ENCODE measurements at places on chromosomes 12 and 14.

GRCh38 chr14:78838959-78839358 lies 668.8 kb downstream of the NRXN3 start:
- DNase-seq: no peak

GRCh38 chr12:57195611-57196371 lies 20.8 kb upstream of the NXPH4 start:
- DNase-seq: no peak

- DNase-seq: no peak
These were observed 13.9 kb upstream of the SIVA1 start for GRCh38 chr14:104739026-104739425.

DNA sequence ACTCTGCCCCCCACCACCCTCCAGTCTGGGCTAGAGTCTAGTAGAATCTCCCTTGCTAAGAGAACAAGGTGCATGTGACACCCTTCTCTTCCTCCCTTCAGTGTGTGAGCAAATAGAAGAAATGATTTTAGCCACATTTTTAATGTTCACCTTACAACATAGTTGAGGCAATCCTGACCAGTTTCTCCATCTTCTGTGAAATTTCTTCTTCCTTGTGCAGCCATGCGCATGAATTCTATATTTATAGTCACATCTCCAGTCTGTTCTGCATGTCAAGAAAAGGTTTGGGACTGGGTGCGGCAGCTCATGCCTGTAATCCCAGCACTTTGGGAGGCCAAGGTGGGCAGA lies 9.5 kb upstream of the LTA4H start:
- no peak for DNase-seq

GRCh38 chr14:106578481-106578880 lies 1052.1 kb downstream of the TMEM121 start:
- no peak for DNase-seq

GRCh38 chr14:63283884-63284248 lies 34.9 kb downstream of the GPHB5 start:
- DNase-seq: no peak

- DNase-seq: no peak
These were observed 23.2 kb downstream of the MAPK1IP1L start for GRCh38 chr14:55074662-55075061.

GRCh38 chr14:82779301-82779700 lies 1245.6 kb upstream of the SEL1L start:
- DNase-seq: no peak

- no peak for DNase-seq
These were observed 26.8 kb downstream of the LRIG3 start for GRCh38 chr12:58893495-58893894.

- DNase-seq: no peak
These were observed 274.9 kb upstream of the NOVA1 start for GRCh38 chr14:26872515-26873361.

DNA sequence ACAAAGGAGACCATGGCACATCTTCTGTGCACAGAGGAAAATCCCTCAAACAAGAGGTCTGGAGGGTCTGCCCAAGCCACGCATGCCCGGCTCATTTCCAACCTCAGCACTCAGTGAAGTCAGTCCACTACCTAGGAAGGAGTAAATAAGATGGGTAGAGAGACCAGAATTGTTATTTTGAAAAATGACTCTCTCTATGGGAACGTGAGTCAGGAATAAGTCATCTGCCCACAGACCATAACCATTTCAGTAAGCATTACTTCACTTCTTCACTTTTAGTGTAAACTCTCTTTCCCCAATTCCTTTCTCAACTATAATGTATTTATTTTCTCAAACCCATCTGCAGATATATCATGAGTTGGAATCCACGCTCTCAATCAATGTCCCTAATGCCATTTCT lies 1039.9 kb upstream of the USP15 start:
- no peak for DNase-seq

DNA sequence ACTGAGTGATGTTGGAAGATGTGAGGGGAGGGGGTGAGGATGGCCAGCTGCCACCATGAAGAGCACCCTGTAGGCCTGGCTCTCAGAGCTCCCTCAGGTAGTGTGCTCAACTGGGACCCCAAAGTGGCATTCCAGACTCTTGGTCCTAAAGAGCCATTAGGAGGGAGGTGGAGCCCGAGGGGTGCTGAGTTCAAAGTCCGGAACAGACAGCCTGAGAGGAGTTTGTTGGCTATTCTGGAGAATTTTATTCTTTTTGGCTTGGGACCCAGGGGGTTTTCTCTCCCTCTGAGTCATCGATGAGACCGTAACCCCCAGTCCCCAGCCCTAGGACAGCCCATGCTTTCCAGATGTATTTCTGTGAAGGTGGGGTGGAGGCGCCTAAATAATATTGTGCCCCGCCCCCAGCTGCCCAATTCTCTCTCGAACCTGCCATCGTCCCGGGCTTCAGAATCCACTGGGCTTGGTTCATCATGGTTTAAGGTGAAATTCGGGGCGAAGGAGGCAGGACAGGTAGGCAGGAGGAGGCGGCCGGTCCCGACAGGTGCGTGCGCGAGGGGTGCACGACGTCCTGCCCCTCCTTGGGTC lies 690 bp upstream of the RBP5 start:
- no peak for DNase-seq

DNA sequence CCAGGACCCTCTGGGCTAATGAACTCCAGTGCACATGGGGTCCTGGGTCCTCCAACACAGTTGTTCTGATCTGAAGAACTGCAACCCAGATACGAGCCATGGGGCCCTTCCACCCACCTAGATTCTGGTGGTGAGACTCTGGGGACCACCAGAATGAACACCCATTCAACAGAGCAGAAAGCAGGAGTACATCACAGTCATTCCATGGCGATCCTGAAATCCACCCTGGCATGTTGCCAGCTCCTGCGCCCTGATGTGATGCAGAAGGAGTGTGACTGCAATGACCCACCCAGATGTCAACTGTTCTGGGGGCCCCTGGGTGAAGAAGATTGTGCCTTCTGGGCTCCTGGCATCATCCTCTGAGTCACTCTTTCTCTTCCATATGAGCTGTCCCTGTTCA lies 211.6 kb downstream of the KIF26A start:
- DNase-seq: no peak

- DNase-seq: no peak
These were observed 66.1 kb upstream of the GRIP1 start for GRCh38 chr12:66744956-66745383.

DNA sequence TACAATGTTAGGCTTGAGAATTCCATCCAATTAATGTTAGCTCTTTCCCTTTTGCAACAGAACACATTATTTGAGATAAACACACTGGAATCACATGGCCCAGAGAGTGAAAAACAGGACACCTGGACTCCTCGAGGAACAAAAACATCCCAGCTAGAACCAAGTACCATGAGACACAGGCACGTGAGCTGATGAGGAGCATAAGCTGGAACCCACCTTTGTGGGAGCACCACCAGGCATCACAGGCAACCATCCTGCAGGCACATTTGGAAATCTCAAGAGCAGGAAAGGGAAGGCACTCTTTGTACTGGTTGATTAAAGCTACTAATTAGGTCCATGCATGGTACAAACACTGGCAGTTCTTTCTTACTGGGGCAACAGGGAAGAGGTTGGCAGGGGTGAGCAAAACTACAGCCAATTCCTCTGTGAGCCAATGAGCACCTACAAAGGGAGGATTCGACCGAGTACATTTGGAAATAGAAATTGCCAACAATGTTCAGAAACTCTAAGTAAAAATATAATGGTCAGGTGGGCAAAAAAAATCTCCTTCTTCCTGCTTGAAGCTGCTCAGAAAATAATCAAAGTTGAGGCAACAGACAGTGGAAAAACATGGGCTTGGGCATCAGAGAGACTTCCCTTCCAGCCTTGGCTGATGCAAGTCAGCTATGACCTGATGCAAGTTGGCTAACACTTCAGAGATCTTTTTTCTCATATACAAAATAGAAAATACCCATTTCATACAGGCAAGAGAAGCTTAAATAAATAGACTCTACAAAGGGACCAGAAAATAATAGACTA lies 216.7 kb downstream of the NUAK1 start:
- DNase-seq: no peak

- no peak for DNase-seq
These were observed 195.8 kb downstream of the SLC25A21 start for GRCh38 chr14:36976571-36977023.

GRCh38 chr12:13805041-13805440 lies 176.4 kb downstream of the GRIN2B start:
- DNase-seq: no peak

DNA sequence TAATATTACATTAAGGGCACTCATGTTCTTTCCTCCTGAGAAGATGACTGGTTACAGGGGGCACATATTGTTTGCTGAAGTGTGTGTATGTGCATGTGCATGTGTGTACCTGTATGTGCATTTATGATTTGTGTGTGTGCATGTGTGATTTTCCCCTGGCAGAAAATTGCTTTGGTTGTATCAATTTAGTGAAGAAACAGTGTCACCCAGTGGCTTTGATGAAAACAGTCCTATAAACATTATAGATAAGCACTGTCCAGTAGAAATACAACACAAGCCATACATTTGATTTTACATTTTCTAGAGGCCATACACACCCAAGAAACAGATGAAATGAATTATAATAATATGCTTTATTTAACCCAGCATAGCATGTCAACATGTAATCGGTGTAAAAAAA lies 8.6 kb downstream of the PDE3A start:
- DNase-seq: no peak

GRCh38 chr12:9699269-9699897 lies 29.9 kb downstream of the CLEC2D start:
- no peak for DNase-seq

GRCh38 chr12:3204730-3205531 lies 127.8 kb downstream of the TSPAN9 start:
- DNase-seq: no peak

DNA sequence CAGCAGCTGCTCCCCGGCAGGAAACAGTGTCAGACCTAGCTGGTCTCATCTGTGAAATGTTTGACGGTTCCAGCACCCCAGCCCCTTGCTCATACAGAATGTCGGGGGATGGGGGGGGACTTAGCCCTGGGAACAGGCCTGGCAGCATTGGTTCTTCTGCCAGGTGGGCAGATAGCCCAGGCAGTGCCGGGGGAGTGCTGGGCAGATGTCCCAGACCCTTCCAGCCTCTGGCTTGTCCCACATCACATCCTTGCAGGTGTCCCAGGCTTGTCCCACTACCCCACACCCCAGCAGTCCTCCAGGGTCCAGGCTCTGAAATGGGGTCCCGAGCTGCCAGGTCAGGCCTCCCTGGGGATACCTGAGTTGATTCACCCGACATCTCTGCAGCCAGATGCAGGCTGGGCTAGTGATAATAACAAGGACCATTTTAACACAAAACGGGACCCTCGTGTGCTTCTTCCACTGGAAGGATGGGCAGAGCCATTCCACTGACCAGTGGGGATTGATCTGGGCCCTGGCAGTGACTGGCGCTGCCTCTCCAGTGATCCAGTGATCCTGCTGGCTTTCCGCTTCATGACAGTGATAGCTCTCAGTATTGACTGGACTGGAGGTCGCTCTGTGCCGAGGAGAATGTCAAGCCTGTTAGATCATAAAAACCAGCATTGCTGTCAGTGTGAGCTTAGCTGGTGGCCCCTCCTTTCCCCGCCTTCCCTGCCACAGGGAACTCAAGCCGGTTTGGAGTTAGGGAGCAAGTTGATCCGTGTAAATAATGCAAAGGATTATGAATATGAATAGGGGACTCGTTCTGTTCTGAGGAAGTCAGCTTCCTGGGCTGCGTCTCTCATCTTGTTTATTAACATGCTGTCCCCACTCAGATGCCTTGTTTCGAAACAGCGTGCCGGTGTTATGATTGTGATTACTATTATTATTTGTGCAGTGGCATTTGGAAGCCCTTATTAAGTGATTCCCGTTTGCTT lies 180.6 kb downstream of the AACS start:
- DNase-seq: no peak

DNA sequence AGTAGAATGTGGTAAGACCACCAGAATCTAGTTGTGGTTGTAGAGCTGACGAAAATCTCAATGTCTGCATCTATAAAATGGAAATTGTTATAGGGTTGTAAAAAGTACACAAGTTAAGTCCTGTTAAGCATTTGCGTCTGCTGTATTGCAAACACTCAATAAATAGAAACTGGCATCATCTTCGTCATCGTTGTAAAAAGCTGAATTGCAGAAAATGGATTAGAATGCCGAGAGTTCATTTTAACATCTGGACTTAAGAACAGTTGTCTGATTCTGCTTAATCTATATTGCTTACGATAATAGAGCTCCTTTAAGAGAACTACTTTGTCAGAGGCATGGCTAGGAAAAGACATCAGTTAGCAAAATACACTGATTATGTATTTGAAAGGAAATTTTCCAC lies 33.2 kb downstream of the KCNMB4 start:
- DNase-seq: no peak

GRCh38 chr14:102573591-102574046 lies 18.8 kb upstream of the RCOR1 start:
- no peak for DNase-seq

DNA sequence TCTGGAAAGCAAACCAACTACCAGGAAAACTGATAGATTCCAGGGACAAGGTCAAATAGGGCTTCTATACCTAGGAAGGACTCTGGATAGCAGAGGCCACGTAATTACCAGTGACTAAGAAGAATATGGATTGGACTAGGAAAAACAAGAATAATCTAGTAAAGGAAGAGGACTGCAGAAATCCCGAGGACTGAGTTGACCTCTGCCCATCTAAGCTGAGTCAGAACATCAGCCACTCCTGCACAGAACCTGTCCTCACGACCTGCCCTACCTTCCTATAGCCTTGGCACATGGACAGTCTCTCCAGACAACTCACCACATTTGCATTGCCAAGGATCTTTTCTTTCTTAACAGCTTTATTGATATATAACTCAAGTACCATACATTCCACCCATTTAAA lies 2.3 kb downstream of the OR6J1 start:
- DNase-seq: no peak

- no peak for DNase-seq
These were observed 1.0 kb downstream of the FGFR1OP2 start for GRCh38 chr12:26939192-26939832.

- no peak for DNase-seq
These were observed 57.2 kb upstream of the USP44 start for GRCh38 chr12:95608252-95609033.

- no peak for DNase-seq
These were observed 71.4 kb upstream of the RFX4 start for GRCh38 chr12:106511365-106511764.

DNA sequence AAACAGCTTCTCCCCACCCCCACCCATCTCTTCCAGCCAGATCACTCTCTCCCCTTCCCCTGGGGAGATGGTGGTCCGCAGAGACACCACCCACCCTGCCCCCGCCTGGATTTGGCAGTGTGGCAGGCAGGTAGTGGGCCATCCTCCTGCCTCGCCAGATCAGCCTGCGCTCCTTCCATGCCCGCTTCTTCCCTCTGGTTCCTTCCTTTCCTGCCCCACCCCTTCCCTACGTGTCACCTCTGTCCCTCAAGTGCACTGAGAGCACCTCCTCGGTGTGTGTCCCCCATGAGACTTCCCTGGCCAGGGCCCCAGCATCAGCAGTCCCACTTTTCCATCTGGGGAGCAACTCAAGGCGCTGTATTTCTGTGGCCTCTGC lies 632 bp downstream of the NYNRIN start:
- no peak for DNase-seq

- no peak for DNase-seq
These were observed 65.1 kb downstream of the DAAM1 start for GRCh38 chr14:59253527-59253926.

- no peak for DNase-seq
These were observed 40.8 kb downstream of the CDC42BPB start for GRCh38 chr14:103016594-103016993.

- DNase-seq: no peak
These were observed 246.4 kb downstream of the TMEM132C start for GRCh38 chr12:128513331-128513730.

GRCh38 chr12:80504389-80505163 lies 60.5 kb downstream of the PTPRQ start:
- no peak for DNase-seq

GRCh38 chr12:50185970-50186663 lies 18.9 kb upstream of the CERS5 start:
- DNase-seq: no peak
